ENCODE measurements at places on chromosomes 4 and X. TPM values are rescaled to one million over a fixed set of nuclear protein-coding genes. Genes with fewer than 3 reads are reported as not detected.

Gene TGIF2LX
- not detected for total RNA-seq

Gene TCP11X2
- 3.7 TPM for total RNA-seq

Gene SUPT20HL1
- not detected for total RNA-seq

Gene ADH1B
- not detected for total RNA-seq

Gene ADH1C
- not detected for total RNA-seq

Gene DIPK2B
- total RNA-seq, result not detected

Gene CSAG1
- 0.98 TPM for total RNA-seq

Gene MAGEA8
- total RNA-seq, result not detected

DNA sequence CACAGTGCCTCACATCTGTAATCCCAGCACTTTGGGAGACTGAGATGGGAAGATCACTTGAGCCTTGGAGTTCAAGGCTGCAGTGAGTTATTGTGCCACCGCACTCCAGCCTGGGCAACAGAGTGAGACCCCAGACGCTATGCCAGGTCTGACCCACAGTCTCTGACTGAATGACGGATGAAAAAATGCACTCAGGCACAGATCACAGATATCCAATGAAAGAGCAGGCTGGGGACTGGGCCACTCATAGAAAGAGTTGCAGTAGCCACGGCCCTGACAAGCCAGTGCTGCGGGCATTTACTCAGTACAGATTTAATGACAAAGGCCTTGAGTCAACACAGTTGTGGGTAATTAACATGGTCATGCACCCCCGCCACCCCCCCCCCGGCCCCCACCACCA is 22.7 kb downstream of the NUDT6 start:
- no peak overlapping the region for H3K27ac ChIP-seq
- no peaks in the 10 kb centered on the region for H3K27me3 ChIP-seq
- H3K4me1 ChIP-seq, result peaks cover 5% of the 10 kb centered on the region
- DNase-seq, result no peak
- no peak overlapping the region for H3K4me3 ChIP-seq
- no peaks in the 10 kb centered on the region for H3K36me3 ChIP-seq

GRCh38 chrX:41332408-41333002 is 1.5 kb upstream of the DDX3X start:
- peak overlapping the region; percentile 92 for H3K27ac ChIP-seq
- DNase-seq, result no peak
- peaks cover 8% of the 10 kb centered on the region for H3K27me3 ChIP-seq
- no peaks in the 10 kb centered on the region for H3K36me3 ChIP-seq

DNA sequence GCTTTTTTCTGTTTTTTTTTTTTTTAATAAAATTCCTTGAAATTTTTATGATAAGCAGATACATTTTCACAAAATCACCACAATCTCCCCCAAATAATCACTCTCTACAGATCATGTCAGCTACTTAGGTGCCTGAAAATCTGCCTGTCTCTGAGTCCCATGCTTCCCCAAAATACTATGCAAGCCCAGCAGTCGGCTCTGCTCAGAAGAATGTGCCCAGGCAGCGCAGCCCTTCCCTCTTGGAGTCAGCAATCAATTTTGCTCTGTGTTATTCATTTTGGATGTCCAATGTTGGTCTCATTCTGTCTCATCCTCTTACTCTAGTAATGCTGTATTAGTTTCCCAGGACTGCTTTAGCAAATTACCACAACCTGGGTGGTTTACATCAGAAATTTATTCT is 24.9 kb upstream of the C1QTNF7 start:
- no peak for DNase-seq
- H3K4me1 ChIP-seq, result no peaks in the 10 kb centered on the region
- no peak overlapping the region for H3K27ac ChIP-seq
- H3K36me3 ChIP-seq, result no peaks in the 10 kb centered on the region

GRCh38 chr4:66160606-66161005 is 490.3 kb upstream of the EPHA5 start:
- peaks cover 4% of the 10 kb centered on the region for H3K36me3 ChIP-seq
- DNase-seq, result no peak
- H3K4me1 ChIP-seq, result no peaks in the 10 kb centered on the region
- H3K27me3 ChIP-seq, result peaks cover 3% of the 10 kb centered on the region
- no peak overlapping the region for H3K4me3 ChIP-seq
- no peak overlapping the region for H3K27ac ChIP-seq

GRCh38 chrX:31459361-31459760 is 387.5 kb upstream of the FTHL17 start:
- H3K36me3 ChIP-seq, result no peaks in the 10 kb centered on the region
- H3K4me3 ChIP-seq, result no peak overlapping the region
- no peak for DNase-seq
- H3K27ac ChIP-seq, result no peak overlapping the region

DNA sequence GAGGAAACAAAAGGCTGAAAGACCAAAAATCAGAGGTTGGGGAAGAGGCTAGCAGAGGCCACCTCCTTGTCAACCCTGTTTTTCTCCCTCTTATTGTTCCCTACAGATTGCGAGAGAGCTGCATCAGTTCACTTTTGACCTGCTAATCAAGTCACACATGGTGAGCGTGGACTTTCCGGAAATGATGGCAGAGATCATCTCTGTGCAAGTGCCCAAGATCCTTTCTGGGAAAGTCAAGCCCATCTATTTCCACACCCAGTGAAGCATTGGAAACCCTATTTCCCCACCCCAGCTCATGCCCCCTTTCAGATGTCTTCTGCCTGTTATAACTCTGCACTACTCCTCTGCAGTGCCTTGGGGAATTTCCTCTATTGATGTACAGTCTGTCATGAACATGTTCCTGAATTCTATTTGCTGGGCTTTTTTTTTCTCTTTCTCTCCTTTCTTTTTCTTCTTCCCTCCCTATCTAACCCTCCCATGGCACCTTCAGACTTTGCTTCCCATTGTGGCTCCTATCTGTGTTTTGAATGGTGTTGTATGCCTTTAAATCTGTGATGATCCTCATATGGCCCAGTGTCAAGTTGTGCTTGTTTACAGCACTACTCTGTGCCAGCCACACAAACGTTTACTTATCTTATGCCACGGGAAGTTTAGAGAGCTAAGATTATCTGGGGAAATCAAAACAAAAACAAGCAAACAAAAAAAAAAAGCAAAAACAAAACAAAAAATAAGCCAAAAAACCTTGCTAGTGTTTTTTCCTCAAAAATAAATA is 179.9 kb downstream of the AR start:
- H3K4me3 ChIP-seq, result no peak overlapping the region
- H3K27ac ChIP-seq, result peak overlapping the region; percentile 28
- peaks cover 13% of the 10 kb centered on the region for H3K4me1 ChIP-seq
- peaks cover 2% of the 10 kb centered on the region for H3K27me3 ChIP-seq
- no peaks in the 10 kb centered on the region for H3K36me3 ChIP-seq

GRCh38 chrX:24018809-24019208 is 8.2 kb downstream of the KLHL15 start:
- no peak for DNase-seq
- no peaks in the 10 kb centered on the region for H3K4me1 ChIP-seq
- no peaks in the 10 kb centered on the region for H3K36me3 ChIP-seq

DNA sequence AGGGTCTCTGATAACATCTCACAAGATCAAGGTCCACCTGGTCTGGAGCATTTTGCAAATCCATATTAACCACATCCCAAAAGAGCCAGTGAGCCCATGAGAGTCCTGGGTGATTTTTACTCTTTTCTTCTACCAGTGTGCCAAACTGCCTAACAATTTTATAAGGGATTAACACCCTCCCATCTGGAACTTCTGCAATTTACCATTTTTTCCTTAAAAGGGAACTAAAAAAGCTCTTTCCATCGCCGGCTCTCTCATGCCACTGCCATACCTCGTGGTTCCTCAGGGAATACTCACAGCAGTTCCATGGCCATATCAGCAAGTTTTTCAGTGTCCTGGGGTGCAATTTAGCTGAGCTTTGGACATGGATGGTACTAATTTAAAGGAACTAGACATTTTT is 55.7 kb downstream of the SEPSECS start:
- peaks cover 2% of the 10 kb centered on the region for H3K27me3 ChIP-seq
- no peak overlapping the region for H3K27ac ChIP-seq
- DNase-seq, result no peak

DNA sequence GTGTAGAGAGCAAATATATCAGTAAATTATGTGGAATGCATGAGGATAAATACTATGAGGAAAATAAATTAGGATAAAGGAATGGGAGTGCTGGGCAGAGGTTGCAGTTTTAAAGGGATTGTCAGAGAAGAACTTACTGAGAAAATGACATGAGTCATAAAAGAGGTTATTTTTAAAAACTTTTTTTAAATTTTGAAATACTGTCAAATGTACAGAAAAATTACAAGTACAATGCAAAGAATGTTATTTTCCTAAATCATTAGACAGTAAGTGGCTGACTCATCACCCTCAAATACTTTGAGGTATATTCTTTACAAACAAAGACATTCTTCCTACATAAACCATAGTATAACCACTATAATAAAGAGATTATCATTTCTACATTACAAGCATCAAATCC is 29.8 kb upstream of the H2AZ1 start:
- no peak overlapping the region for H3K27ac ChIP-seq
- H3K4me1 ChIP-seq, result no peaks in the 10 kb centered on the region
- no peak for DNase-seq

GRCh38 chr4:10203851-10204250 is 87.3 kb upstream of the WDR1 start:
- no peak overlapping the region for H3K4me3 ChIP-seq
- no peaks in the 10 kb centered on the region for H3K4me1 ChIP-seq
- no peaks in the 10 kb centered on the region for H3K27me3 ChIP-seq
- H3K27ac ChIP-seq, result no peak overlapping the region
- DNase-seq, result no peak

- no peak overlapping the region for H3K27ac ChIP-seq
- H3K36me3 ChIP-seq, result no peaks in the 10 kb centered on the region
- H3K4me1 ChIP-seq, result no peaks in the 10 kb centered on the region
- H3K4me3 ChIP-seq, result no peak overlapping the region
- peaks cover 1% of the 10 kb centered on the region for H3K27me3 ChIP-seq
Observed at GRCh38 chr4:155982736-155983385, 29.2 kb upstream of the CTSO start.

DNA sequence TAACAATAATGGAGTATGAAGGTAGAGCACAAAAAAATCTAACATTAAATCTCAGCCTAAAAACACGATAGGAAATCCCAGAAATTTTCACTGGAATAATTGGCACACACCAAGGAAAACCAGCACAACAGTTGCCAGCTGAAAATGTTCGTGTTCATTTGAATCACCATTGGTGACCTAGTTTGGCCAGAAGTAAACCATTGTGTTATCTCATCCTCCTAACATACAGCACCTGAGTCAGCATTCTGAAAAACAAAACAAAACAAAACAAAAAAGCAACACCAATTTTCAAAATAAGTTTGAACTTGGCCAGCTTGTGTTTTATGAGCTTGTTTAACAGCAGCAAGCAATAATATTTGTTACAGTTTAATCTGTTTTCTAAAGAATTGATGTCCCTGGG is 41.1 kb downstream of the UCHL1 start:
- DNase-seq, result no peak
- H3K27ac ChIP-seq, result no peak overlapping the region
- no peaks in the 10 kb centered on the region for H3K27me3 ChIP-seq
- H3K36me3 ChIP-seq, result no peaks in the 10 kb centered on the region

DNA sequence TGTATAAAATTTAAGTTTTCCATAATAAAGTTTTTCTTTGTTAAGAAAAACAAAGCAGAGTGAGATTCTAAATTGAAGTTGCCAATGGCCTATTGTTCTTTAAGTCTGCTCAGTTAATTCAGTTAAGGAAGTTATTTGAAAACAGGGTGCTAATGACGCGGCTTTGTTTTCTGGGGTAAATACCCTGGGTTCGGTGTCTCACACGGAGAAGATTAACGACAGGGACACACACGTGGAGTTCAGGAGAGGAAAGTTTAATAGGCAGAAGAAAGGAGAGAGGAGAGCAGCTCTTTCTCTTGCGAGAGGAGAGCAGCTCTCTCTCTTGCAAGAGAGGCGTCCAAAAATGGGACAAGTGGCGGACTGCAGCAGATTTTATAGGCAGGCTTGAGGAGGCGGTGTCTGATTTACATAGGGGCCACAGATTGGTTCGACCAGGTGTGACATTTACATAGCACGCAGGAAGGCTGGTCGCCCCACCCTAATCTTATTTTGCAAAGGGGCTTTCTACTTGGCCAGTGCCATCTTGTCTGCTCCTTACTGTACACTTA is 9.6 kb downstream of the CA5B start:
- H3K27me3 ChIP-seq, result no peaks in the 10 kb centered on the region
- no peak for DNase-seq
- no peaks in the 10 kb centered on the region for H3K36me3 ChIP-seq
- H3K27ac ChIP-seq, result no peak overlapping the region
- H3K4me1 ChIP-seq, result no peaks in the 10 kb centered on the region
- no peak overlapping the region for H3K4me3 ChIP-seq

- DNase-seq, result no peak
- no peak overlapping the region for H3K27ac ChIP-seq
- H3K4me3 ChIP-seq, result no peak overlapping the region
- H3K27me3 ChIP-seq, result no peaks in the 10 kb centered on the region
Observed at GRCh38 chr4:145511913-145512522, 30.4 kb downstream of the SMAD1 start.

- no peaks in the 10 kb centered on the region for H3K36me3 ChIP-seq
- no peak overlapping the region for H3K4me3 ChIP-seq
- DNase-seq, result no peak
Observed at GRCh38 chr4:36477861-36478260, 196.4 kb downstream of the DTHD1 start.

DNA sequence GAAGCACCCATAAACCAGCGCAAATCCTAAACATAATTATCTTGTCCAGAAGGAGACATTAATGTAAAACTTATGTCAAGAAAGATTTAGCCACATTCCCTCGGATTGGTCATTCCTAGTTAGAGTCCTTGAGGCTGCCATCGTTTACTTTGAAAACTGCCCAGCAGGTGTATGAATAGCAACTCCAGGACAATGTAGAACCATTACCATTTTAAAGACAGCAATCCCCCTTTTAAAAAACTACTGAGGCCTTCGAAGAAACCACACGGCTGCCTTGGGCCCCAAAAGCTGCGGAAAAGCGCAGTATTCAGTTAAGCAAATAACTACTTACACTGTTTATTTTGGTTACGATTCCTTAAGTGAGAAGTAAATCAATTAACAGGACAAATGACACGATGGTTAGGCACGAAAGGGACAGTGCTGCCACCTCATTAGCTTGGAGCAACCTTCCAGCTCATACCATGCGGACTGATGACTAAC is 822 bp upstream of the SGMS2 start:
- H3K27me3 ChIP-seq, result peaks cover 9% of the 10 kb centered on the region
- no peaks in the 10 kb centered on the region for H3K36me3 ChIP-seq
- H3K27ac ChIP-seq, result no peak overlapping the region

DNA sequence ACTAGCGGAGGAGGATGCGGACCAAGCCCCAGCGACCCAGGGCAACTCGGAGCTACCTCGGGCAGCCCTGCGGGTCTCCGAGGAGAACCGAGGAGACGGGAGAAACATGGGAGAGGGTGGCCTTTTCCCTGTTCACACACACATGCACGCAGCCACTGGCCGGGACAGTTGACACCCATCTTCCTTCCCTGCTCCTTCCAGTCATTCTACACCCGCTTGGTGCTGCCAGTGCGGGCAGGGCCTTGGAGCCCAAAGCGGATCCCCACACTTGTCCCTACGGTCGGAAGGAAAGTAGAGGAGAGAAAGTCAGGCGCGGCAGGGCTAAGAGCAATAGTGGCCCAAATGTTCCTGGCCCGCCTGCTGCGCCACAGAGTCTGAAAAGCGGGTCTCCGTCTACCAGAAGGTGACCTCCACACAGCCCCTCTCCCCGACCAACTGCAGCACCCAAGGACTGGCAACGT is 1.1 kb upstream of the PPP3CA start:
- H3K36me3 ChIP-seq, result no peaks in the 10 kb centered on the region
- H3K4me1 ChIP-seq, result peaks cover 9% of the 10 kb centered on the region
- DNase-seq, result no peak
- H3K27ac ChIP-seq, result peak overlapping the region; percentile 92
- peak overlapping the region; percentile 95 for H3K4me3 ChIP-seq
- H3K27me3 ChIP-seq, result peaks cover 15% of the 10 kb centered on the region

Measured in glutamatergic neuron (in vitro differentiated cells).